Activated CD4-positive, alpha-beta T cell treated with anti-CD3 and anti-CD28 coated beads, Interleukin-2, Interleukin-4, amounts not matched to agents 100 ng/mL and 50 ng/mL, durations not matched to agents 16 hours and 8 hours (primary cell): ENCODE measurements at places on chromosomes 1 and 21.

DNA sequence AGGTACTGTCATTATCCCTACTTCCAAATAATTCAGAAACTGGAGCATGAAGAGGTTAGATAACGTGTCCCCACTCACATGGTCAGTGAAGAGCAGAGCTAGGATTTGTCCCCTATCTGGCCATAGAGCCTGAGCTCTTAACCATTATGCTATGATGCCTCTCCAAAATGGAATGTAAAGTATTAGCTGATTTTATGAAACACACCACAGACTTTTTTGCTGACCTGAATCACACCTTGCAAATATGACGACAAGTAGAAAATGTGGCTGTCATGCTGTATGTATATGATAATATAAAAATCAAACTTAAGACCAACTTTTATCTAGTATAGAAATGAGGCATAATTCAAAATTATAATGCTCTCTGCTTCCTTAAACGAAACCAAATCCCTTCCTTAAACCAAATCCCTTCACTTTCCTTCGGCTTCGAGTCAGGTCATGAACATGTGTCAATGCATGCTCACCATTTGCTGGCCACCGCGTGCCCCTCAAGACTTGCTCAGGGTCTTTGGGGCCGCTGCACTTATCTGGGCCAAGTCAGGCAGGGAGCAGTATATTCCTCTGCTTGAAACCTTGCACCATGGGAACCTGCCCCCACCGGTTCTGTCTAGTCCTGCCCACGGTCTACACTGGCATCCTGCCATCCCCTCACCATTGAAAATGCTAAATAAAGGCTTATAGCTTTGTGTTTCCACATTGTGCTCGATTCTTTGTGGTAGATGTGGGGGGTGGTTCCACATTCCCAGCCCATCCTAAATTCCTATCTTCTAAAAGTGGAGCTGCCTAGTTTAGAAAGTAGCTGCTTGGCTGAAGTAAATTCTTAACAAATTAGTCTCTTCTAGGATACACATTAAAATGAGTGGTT is 1.6 kb upstream of the TMCC2 start:
- DNase-seq = no peak

GRCh38 chr1:116224111-116224510 is 112.9 kb downstream of the MAB21L3 start:
- no peak for DNase-seq

DNA sequence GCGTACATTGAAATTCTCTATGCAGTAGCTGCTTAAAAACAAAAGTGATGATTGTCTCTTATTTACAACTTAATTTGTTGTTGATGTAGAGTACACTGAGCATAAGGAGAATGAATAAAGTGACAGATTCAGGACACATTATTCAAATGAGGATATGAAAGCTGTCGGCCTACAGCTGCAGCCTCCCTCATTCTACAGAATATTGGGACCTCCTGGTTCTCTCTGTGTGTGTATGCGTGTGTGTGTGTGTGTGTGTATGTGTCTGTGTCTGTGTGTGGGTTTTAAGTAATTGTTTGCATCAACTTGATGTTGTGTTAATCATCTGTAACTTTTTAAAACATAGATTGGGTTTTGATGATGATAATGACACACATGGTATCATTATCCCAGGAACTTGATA is 17.9 kb downstream of the PROX1 start:
- no peak for DNase-seq

GRCh38 chr1:233241759-233242158 is 53.8 kb downstream of the PCNX2 start:
- DNase-seq = no peak

- no peak for DNase-seq
Observed at GRCh38 chr1:29933067-29933466, 696.7 kb downstream of the PTPRU start.

DNA sequence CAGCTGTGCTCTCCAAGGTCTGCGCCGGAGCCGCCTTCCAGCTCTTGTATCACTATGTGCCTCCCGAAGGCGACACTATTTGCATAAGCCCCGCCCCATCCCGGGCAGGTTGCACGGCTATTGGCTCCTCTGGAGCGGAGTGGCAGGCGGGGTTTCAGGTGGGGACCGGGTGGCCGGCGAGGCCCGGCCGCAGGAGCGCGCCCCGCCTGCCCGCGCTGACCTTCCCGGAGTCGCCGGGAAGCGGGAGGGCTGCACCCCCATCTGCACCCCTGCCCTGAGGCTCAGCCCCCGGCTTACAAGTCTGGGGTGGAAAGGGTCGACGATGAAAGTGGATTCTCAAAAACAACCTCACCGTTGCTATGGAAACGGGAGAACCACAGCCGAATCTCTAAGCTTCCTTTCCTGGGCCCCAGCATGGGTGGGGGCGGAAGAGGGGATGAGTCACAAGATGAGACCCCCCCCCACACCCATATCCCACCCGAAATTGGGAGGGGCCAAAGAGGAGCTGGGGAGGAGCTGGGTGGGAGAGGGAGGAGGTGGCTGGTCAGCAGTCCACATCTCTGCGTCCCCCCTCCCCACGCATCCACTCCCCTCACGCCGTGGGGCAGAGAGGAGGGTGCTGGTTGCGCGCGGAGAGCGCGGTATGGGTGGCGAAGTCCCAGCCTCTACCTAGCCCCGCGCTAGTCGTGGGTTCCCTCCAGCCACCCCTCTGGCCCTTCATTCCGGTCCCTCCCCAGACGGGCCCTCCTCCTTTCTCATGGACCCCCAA is at the start of gene HPCAL4:
TSS of gene HPCAL4 (minus strand) at position 51 of the 769 bp plus-strand sequence. CDS start 6,830 bp downstream, outside the sequence.
- peak; percentile 84 for DNase-seq

DNA sequence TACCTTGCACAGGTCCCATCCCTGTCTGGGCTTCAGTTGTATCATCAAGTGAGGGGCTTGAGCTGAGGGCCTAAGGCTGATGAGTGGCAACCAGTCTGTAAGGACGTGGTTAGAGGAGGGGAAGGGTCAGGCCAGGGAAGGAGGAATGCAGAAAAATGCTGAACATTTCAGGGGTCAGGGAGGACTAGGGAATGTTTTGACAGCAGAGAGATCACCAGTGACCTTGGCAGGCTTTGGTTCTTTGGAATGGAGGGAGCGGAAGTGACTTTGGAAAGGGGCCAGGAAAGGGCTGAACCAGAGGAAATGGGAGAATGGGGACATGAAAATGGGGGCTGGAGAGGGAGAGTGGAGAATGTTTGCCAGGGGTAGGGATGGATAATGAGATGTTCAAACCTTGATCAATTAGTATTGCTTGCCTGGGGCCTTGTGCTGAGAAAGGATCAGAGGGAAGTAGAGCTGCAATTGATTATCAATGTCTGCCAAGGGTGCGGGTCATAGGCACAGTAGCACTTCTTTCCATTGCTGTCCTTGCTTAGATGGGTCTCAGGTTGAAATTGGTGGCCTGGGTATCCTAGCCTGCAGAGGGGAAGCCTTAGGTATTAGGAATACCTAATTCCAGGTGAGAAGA is 7.4 kb downstream of the LDLRAP1 start:
- no peak for DNase-seq

- DNase-seq = no peak
Observed at GRCh38 chr1:119647228-119647733, 785 bp downstream of the ZNF697 start.

DNA sequence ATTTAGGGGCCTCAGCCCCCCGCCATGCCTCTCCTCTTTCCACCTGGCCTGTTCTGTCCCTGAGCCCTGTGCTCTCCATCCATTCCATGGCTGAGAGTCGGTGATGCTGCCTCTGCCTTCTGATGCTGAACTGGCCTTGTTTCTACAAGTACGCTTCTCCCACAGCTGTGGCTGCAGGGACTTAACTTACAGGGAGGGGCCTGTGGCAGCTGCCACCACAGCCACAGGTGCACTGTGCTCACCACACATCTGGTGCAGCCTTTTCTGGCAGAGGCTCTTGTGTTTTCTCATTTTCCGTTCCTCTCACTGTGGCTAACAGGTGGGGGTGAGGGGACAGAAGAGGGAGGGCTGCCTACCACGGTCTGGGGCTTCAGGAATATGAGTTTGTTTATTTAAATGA is 4.2 kb downstream of the FMO1 start:
- no peak for DNase-seq

GRCh38 chr1:61095470-61095812 is 13.1 kb downstream of the NFIA start:
- no peak for DNase-seq

- DNase-seq = no peak
Observed at GRCh38 chr21:41008351-41008750, 159.6 kb upstream of the BACE2 start.

GRCh38 chr1:234997896-234998741 is 130.5 kb downstream of the TOMM20 start:
- no peak for DNase-seq

DNA sequence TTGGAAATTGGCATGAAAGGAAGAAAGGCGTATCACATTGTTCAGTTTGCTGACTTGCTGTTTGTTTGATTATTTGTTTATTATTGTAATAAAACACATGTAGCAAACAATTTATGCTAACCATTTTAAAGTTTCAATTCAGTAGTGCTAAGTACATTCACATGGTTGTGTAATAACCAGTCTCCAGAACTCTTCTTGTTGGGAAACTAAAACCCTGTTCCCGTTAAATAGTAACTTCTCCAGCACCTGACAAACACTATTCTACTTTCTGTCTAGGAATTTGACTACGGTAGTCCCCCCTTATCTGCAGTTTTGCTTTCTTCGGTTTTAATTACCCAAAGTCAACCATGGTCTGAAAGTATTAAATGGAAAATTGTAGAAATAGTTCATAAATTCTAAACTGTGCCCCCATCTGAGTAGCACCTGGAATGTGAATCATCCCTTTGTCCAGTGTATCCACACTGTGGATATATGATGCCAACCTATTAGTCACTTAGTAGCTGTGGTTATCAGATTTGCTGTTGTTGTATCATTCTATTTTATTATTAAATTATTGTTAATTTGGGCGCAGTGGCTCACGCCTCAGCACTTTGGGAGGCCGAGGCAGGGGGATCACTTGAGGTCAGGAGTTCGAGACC is 5.5 kb downstream of the MORC3 start:
- no peak for DNase-seq

- DNase-seq = no peak
Observed at GRCh38 chr1:14429577-14429976, 168.9 kb upstream of the KAZN start.

- DNase-seq = no peak
Observed at GRCh38 chr21:36917471-36918158, 48.9 kb downstream of the HLCS start.
